ENCODE measurements at places on chromosomes 11 and 22.

DNA sequence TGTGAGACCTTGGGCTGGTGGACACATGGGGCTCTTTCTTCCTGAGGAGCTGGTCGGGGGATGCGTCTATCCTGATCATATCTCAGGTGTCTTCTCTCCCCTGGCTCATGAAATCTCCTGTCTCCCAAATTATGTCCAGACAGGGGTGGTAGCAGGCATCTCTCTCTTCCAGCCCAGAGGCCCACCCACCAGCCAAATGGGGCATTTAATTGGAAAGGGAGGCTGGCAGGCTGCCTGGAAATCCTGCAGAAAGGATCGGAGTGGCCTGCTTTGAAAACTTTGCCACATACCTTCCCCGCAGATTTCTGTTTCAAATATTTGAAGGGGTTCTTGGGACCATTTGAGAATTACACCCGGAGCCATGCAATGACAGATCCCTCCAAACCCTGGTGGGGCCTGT, 37.4 kb downstream of the SMIM38 start:
- DNase-seq = no peak

DNA sequence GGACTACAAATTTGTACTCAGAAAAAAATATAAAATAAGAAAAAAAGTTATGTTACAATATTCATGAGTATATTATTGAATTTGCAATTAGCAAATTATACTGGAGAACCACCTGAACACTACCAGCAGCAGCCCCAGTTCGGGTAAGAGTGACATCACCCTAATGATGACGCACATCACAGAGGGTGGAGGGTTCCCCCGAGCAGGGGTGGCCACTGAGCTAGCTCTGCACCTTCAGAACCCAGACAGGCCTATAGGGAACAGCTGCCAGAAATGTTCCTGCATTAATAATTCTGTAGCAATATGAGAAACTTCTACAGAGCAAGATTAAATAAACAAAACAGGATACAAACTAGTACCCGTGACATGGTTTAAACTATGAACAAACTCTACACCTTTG, 17.5 kb upstream of the ARAP1 start:
- DNase-seq = no peak

DNA sequence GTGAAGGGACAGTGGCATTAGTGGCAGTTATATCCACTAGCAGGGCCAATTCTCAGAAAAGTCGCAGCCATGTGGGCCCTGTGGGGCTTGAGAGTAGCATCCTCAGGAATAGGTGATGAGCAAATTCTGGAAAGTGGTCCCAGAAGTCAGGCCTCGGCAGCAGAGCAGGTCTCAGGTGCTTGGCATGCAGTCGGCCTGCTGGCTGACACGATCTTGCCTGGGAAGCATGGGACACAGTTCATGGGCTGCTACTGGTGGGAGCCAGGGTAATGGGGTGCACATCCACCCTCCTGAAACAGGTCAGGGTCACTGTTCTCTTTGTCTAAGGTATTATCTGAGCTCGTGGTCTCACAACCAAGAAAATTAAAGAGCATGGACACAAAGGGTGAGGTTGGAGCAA, 36.8 kb upstream of the TMEM45B start:
- DNase-seq = no peak

DNA sequence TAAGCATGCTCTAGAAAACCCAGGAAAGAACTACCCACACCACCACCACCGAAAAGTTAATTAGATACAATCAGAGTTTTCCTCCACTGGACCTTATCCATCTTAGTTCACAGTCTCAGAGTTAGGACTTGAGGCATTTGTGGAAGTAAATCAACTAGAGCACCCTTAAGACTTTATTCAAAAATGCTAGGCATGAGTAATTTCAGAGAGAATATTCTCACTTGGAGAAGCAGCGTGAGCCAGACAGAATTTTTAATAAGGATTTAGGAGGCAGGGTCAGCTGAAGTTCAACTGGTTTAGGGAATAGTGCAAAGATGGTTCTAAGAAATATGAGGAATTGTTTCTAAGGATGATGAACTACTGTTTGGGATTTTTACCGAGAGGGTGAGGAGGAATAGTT, 1.2 kb upstream of the OLFML1 start:
- DNase-seq = no peak

DNA sequence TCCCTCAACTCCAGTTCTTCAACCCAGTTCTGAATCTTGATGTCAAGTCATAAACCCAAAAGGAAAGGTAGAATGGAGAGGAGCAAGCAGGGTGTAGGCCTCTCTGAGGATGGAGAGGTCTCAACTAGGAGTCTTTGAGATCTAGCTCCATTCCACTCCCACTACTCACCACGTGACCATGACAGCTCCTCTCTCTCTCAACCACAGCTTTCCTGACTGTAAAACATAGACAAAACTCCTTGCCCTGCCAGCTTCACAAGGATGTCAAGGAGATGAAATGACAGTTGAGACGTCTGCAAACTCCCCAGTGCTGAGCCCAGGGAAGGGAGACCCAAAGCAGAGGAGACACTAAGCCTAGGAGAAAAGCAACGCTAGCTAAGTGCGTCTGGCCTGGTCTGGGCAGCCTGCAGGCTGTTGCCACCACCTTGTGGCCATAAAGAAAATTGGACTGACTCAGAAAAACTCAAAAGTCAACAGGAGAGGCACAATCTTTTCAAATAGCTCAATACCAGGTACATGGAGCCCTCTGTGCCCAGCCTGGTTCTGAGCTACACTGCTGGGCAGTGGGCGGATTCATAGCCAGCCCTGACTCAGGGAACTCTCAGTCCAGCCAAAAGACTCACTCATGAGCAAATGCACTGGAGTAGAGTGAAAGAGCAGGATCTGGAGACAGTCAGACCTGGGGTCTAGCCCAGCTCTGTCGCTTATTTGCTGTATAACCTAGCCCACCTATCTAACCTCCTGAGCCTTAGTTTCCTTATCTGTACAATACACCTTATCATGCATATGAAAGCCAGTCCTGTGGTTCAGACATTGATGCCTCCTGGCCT, 3.4 kb downstream of the CLPB start:
- peak; percentile 75 for DNase-seq

DNA sequence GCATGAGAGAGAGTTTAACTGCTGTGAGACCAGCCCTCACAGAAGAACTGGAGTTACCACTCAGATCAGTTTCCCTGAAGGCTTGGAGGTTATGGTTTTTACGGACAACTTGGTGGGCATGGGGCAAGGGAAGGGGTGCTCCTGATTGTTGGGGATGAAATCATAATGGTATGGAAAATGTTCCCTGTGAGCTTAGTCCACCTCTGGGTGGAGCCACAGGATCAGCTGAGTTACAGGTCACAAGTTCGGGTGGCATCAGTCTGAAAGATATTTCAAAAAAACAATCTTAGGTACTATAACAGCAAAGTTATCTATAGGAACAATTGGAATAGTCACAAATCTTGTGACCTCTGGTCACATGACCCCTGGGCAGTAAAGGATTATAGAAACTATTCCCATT, 162.9 kb downstream of the DLG2 start:
- DNase-seq = no peak

GRCh38 chr11:69094915-69095290, 46.2 kb downstream of the TPCN2 start:
- DNase-seq = no peak

DNA sequence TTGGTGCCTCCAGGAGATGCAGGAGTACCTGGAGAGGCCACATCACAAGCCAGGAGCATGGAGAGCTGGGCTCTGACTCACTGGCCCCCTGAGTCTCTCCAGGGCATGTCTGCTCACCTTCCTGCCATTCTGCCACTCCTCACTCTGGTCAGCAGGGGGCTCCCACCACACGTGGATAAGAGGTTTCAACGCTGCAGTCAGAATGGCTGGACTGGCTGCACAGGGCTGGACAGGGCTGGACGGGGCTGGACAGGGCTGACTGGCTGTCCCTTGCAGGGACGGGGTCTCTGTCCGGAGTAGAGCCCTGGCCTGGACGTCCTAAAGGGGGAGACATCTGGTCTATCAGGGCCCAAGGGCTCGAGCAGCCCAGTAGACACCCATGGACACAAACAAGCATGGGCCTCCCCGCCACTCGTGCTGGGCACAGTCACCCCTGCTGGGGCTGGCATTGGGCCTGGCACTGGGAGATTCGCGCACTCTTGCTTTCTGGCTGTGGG, 34.6 kb downstream of the CYTH4 start:
- peak; percentile 58 for DNase-seq

GRCh38 chr11:67640758-67641337, 1.3 kb upstream of the TBX10 start:
- no peak for DNase-seq

GRCh38 chr22:26663374-26663923, 6.1 kb downstream of the MIAT start:
- no peak for DNase-seq

- no peak for DNase-seq
Measured at GRCh38 chr22:39251762-39252460, 7.1 kb upstream of the PDGFB start.

- DNase-seq = peak; percentile 67
Measured at GRCh38 chr11:35138943-35139721, at the start of gene CD44. TSS of gene CD44 (plus strand) at chr11:35139171. CDS start at chr11:35139304, 133 bp downstream.

GRCh38 chr11:12117611-12118010, 7.2 kb downstream of the MICAL2 start:
- no peak for DNase-seq

DNA sequence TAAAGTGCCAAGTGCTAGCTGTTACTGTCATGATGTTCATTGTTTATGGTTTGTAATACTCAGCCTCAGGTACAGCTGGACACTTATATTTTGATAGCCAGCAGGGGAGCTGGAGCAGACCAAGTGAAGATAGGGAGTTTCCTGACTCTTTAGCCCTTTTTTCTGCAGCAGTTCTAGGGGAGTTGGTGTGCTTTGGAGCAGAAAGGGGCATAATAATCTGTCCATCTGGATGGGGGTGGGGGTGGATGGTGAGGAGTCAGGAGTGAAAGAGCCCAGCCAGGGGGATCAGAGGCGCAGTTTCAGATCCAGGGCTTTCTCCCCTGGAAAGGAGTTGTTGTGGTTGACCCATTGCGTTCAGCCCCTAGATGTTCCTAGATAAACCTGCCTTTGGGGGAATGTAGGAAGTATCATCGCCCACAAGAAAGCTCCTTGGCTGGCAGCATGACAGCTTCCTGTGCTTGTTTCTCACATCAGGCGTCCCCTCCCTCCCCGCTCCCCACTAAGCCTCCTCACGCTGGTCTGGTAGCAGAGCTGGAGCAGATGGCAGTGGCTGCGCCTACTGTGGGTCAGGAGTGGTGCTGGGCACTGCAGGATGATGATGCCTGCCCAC, 41.9 kb downstream of the MED15 start:
- DNase-seq = no peak

- no peak for DNase-seq
Measured at GRCh38 chr11:41879214-41879613, 419.8 kb upstream of the LRRC4C start.

DNA sequence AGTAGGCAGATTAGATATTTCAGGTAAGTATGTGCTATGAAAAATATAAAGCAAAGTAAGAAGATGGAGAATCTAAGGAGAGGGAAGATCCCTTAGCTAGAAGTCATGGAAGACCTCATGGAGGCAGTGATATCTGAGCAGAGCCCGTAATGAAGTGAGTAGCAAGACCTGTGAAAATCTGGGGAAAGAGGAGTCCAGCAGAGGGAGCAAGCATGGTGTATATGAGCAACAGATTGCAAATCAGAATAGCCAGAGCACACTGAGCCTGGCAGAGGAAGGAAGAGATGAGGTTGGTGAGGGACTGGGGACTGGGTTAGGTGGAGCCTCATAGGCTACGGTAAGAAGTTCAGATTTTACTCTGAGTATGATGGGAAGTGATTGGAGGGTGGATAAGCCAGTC, 9.4 kb downstream of the LHFPL7 start:
- peak; percentile 44 for DNase-seq

DNA sequence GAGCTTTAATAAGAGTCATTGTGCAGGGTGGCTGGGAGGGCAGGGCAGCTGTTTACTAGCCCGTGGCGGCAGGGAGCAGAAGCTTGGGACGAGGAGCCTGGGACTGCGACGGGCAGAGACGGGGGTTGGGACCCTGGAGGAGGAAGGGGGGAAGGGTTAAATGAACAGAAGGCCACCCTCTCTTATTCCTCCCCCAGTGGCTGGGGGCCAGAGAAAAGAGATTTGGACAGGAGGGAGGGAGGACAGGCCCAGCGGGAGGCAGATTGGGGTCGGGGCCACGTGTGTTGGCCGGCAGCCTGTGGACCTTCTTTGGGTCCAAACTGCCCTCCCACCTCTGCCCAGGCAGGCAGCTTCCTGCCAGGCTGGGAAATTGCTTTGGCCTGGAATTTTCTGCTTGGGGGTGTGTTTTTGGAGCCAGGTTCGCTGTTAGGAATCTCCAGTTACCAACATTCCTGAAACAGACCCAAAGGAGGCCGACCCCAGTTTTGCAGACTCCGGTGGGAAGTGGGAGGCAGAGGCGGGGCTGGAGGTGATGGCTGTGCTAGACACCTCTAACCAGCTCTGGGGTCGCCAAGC, 50.2 kb downstream of the APOL3 start:
- DNase-seq = no peak

GRCh38 chr11:121999651-122000050, 116.4 kb downstream of the BLID start:
- DNase-seq = no peak

DNA sequence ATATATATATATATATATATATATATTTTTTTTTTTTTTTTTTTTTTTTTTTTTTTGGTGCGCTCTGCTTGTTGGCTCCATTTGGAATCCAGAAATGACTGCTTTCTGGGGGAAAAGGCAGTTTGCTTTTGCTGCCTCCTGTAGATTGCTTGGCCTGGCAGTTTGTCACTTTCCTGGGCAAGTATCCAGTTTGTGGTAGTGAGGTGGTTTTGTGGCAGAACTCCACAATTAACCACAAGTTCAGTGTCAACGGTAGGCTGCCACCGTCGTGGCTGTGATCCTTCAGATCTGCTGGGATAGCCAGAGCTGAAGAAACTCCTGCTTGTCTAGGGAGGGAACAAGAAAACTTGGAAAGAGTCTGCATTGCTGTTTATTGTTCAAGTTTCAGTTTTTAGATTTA, 5.0 kb upstream of the PDE3B start:
- peak; percentile 78 for DNase-seq

DNA sequence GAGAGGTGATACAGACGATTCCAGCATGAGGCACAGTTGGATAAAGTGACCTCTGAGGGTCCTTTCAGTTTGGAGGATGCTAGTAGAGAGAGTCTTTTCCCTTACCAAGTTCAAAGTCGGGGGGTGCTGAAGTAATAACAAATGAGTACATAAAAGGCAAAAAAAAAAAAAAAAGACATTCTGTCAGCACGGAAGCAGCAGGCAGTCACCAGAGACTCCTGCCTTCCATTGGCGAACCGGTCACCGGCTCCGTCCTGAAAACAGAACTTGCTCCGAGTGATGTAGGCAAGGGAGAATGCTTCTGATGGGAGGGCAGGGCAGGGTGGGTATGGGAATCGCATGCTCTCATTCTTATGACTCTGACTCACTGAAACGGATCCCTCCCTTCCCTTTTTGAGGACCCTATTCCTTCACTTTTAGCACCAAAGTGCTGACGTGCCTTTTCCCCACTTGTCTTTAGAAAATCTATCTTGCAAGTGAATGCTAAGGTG, 65.9 kb downstream of the PRR5L start:
- DNase-seq = no peak

GRCh38 chr11:134170177-134170918, 53.4 kb downstream of the NCAPD3 start:
- DNase-seq = no peak
